Mammary epithelial cell (primary cell): ENCODE measurements at places on chromosomes 3 and 15. TPM values are rescaled to one million over a fixed set of nuclear protein-coding genes. Genes with fewer than 3 reads are reported as not detected.

KY gene
- total RNA-seq = 0.33 TPM

GABRB3 gene
- total RNA-seq = not detected in 2 replicates

THSD4 gene
- 87.7 TPM for total RNA-seq

MCF2L2 gene
- total RNA-seq = 2.0 and 3.6 TPM in 2 replicates

CFAP161 gene
- not detected in 2 replicates for total RNA-seq

TRIM71 gene
- total RNA-seq = under 0.01 TPM

GOLGA8J gene
- not detected for total RNA-seq

DNA sequence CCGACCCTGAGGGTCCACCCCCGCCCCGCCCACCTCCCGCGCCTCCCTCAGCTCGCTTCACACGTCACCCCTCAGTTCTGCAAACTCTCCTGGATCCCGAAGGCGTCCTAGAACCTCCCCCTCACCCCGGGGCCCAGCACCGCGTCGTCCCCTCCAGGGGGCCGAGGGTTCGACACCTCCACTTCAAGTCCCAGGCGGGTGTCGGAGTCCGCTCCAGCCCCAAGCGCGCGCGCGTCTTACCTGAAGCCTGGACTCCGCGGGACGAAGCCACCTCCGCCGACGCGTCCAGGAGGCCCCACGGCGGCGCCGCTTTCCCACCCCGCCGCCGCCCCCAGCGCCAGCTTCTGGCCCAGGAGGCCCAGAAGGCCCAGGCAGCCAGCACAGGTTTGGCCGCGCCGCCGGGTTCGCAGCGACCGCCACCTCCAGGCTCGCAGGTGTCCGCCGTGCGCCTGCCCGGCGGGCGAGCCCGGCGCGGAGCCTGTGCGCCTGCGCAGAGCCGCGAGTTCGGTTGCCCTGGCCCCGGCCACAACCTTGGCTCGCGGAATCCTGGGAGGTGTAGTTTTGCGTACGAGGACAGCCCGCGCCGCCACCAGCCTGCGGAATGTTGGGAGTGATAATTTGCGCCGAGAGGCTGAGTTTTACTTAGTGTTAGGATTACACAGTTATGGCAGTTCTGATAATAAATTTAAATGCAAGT lies at the start of gene POMGNT2:
Gene POMGNT2 (minus strand): TSS at position 484 of the 697 bp plus-strand sequence. CDS start 24,648 bp downstream, outside the sequence.
- DNase-seq = peak; percentile 86

DNA sequence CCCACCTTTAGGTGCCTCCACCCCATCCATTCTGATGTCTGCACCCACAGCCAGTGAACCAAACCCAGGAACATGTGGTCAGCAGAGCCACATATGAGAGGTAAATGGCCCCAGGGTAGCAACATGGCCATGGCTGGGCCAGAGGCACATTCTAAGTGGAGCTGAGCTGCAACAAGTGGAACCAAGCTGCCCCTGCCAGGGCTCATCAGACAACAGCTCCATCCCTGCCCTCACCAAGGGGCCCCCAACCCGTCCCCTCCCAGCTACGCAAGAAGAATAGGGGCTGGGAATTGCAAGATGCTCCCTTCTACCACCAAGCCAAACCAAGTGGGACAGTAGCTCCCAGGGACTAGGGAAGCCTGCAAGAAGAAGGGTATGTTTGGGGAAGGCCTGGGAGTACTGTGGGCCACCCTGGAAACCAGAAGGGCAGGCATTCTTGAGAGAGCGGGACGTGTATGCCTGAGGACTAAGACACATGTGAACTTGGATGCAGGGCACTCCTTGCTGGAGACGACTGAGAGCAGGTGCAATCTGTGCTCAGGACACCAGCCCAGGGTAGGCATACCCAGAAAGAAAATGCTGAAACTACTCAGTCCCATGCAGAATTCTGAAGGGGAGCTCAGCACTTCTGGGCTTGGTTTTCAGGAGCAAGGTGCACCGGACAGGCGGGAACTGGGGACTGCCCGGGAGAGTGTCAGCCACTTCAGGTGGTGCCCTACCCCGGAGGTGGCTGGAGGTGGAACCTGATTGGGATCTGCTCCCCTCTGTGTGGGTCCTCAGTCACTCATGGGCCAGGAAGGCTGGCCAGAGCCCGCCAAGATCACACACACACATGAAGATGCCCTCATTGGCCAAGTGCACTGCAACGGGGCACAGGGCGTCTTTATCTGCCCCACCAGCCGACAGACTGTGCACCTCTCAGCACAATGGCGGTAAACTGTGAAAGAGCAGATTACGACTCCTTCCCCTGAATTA lies 9.5 kb downstream of the MYL3 start:
- no peak for DNase-seq

DNA sequence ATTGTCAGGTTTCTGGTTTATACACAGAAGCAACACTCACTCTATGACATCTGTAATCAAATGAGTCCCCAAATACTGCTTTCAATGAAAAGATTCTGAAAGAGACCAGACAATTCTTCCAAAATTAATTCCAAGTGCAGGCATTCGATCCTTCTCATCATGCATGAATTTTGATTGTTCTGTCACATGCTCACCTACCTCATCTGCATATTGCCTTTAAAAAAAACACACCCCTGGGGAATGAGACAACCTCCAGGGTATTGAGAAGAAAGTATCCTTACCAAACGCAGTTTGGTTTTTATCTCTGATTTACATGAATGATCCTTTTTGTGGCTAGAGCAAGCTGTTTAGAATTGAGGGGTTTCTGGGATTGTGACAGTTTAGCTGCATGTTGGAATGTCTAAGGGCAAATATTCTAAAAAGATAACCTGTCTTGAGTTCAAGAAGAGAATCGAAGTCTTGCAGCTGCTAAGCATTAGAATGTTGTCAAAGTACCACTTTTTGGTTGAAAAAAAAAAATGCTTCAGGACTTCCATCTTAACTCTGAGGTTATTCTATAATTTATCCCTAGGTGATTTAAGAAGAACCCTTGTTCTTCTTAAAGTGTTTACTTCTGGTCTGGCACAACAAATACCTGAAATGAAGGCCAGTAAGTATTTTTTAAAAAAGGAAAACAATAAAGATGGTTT lies 653.1 kb downstream of the RBMS3 start:
- DNase-seq = no peak

DNA sequence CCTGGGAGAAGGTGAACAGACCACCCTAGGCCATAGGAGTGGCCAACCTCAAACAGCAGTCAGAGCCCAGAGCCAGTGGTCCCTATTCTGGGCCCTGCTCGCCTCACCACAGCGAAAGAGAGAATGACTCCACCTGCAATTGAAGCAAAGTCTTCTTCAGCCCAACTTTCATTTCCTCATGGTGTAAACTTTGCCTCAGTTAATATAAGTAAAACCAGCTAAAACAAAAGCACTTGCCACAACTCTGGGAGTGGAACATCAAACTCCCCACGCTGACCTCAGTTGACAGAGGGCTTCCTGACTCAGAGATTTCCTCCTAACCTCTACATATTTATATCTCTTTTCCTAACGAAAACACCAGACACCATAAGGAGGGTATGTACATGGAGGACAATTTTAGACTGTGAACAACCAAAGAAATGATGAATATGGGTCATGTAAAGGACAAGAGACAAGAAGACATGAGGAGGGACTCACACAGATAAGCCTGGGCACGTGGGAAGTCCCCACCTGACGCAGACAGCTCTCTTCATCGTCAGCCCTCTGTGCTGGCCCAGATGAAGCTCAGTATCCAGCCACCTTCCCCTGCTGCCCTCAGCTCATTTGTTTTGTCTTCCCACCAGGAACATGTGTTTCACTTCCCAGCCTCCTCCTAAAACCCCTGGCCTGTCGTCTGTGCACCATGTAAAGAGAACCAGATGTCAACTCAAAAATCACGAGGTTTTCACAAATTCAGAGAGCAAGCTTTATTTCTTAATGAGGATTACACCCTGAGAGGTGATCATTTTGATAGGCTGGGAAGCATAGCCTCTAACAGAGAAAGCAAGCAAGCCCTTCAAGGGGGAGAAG lies 140.9 kb downstream of the KCNMB2 start:
- no peak for DNase-seq

GRCh38 chr3:174639406-174639805 lies 219.7 kb upstream of the NAALADL2 start:
- DNase-seq = no peak

GRCh38 chr15:75776065-75776423 lies 63.4 kb upstream of the CSPG4 start:
- DNase-seq = peak; percentile 20

DNA sequence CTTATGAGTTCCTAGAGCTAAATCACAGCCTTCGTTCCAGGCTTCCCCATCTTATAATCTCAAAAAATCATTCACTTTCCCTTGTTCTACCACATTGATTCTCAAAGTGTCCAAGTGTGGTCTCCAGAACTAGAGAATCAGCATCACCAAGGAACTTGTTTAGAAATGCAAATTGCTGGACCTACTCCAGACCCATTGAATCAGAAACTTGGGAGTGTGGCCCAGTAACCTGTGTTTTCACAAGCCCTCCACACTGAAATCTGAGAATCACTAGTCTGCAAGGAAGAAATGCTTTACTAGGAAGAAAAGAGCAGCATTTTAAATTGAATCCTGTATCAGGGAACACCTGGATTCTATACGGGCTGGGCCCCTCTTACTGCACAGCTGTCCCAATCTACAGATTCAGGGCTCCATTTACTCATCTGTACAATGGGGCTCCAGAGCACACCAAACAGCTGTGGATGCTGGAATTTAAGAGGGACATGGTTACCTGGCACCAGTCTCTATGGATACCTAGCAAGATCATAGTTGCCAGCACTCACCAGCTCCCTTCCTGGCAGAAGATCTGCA lies 3.9 kb downstream of the MEGF11 start:
- no peak for DNase-seq

GRCh38 chr3:152176241-152176640 lies 92.5 kb upstream of the MBNL1 start:
- no peak for DNase-seq

GRCh38 chr3:41681479-41681878 lies 280.4 kb downstream of the ULK4 start:
- peak; percentile 87 for DNase-seq
